ENCODE measurements at places on chromosomes 6 and 20.

DNA sequence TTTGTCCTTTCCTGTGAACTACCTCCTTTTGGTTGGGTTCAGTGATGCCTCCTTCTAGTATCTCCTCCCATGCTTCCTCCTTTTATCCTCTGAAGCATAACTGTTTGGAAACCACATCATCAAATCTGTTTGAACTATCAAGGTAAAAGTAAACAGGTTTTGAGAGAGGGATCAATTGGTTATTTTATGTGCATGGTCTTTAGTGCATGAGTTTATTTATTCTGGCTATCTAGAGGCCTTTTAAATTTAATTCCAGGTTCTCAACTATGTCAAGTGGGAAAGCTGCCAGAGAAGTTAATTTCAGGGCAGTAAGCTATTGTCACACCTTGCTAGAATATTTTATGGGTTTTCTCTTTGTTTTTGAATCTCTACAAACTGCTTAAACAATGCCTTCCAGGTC, 54.1 kb downstream of the WASF1 start:
- DNase-seq: no peak

GRCh38 chr6:90820436-90820835, 233.6 kb upstream of the MAP3K7 start:
- DNase-seq: no peak

DNA sequence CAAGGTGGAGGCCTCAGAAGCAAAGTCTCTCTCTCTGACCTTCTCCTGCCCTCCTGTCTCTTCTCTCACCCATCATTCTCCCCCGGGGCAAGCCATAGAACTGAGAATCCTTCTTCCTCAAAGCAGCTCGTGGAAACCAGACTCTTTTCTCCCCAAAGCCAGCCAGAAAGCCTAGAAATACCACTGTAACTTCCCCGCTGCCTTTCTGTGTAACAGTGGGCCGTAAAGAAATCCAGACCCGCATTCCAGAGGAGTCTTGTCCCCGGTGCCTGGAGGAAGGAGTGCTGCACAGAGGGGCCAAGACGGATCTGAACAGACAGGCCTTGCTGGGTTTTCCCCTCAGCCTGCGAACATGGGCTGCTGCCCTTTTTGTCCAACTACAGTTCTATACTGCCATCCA, 977 bp upstream of the SLC22A2 start:
- no peak for DNase-seq

GRCh38 chr6:45423824-45424450, 46.2 kb upstream of the SUPT3H start:
- no peak for DNase-seq

- no peak for DNase-seq
Measured at GRCh38 chr20:29740951-29741593, 1516.4 kb upstream of the DEFB115 start.

GRCh38 chr6:74343804-74344203, 647.8 kb downstream of the CD109 start:
- no peak for DNase-seq

- DNase-seq: no peak
Measured at GRCh38 chr20:61638802-61639585, 386.9 kb downstream of the CDH4 start.

DNA sequence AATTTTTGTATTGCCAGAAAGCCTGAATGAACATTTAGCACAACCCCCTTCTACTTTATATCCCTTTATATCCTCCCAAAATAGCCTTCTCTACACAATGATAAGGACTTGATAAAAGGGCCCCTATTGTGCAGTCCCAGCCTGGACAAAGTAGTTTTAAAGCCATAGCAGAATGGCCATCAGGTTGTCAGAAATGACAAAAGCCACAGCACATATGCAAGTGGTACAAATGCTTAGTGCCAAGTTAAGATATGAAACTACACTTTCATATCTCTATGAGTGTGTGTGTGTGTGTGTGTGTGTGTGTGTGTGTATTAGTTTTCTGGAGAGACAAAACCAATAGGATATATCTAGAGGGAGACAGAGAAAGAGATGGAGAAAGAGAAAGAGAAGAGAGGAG, 132.6 kb downstream of the SGK1 start:
- DNase-seq: no peak

DNA sequence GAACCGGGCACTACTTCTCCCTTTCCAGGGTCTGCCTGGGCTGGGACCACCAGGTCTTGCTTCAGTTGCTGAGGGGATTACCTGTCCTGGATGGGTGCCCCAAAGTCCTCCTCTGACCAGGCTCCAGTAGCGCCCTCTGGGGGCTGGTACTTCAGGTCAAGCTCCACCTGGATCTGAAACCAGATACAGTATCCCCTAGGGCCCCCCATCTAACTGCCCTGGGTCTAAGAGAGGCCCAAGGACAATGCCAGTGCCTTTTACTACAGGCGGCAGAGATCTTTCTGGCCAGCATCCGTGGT, 11.2 kb upstream of the SPAG4 start:
- no peak for DNase-seq

DNA sequence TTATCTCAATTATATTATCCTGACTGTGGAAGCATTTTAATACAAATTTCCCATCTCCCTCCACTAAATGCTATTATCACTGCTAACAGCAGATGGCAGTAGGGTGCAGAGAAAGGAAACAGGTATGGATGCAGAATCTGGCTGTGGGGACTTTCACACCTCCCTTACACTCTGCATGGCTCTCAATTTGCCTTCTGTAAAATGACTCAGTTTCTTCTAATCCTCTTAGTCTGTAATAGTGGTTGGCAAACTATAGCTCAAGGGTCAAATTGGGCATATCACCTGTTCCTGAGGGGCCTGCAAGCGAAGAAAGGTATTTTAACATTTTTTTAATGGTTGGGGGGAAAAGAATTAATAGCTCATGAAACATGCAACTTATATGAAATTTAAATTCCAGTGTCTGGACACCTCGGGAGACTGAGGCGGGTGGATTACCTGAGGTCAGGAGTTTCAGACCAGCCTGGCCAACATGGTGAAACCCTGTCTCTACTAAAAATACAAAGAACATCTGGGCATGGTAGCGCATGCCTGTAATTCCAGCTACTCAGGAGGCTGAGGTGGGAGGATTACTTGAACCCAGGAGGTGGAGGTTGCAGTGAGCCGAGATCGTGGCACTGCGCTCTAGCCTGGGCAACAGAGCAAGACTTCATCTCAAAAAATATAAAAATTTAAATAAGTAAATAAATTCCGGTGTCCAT, 83.5 kb downstream of the ZMYND8 start:
- DNase-seq: no peak

DNA sequence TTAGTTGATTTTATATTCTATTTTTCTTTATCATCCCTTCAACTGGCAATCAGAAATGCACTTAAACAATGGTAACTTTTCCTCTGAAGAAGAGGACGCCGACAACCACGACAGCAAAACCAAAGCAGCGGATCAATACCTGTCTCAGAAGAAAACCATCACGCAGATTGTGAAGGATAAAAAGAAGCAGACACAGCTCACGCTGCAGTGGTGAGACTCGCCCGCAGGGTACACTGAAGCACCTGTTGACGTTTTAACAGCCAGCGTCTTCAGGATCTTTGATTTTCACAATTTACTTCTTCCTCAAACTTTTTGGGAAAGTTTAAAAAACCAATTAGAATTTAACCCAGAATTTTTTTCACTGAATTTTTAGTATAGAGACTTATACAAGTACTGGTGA, 701 bp downstream of the RFX6 start:
- DNase-seq: no peak

- no peak for DNase-seq
Measured at GRCh38 chr6:1781152-1781816, 171.6 kb downstream of the FOXC1 start.

GRCh38 chr6:158009114-158009891, 27.6 kb downstream of the SYNJ2 start:
- peak; percentile 18 for DNase-seq

GRCh38 chr6:87066449-87067333, 28.2 kb downstream of the CGA start:
- no peak for DNase-seq

DNA sequence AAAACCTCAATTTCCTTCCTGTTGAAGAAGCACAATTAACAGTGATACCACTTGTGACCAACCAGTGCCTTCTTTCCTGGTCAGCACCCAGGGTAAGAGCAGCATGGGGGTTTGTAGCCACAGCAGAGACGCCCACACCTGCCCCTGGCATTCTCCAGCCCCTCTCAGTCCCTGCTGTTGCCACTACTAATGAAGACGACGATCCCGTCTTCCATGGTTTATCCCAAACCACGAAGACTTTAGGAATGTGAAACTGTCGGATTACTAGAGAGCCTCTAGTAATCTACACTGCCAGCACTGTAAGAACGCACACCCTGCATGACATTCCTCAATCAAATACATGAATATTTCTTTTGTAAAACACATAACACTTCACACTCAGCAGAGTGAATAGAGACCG, 60.0 kb downstream of the GINS1 start:
- no peak for DNase-seq

DNA sequence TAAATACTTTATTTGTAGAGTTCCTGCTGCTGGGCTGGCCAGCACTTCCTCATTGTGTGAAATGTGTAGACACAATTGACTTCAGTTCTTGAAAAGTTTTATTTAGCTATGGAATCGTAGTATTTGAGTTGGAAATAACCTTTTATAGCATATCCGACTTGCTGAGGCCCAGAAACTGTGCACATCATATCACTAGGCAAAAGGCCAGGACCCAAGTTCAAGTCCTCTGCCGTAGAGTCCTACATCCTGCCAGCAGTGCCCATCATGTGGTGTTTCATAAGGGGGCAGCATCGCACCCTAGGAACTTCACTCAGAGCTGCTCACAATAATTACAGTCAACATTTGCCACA, 207.7 kb upstream of the SNX9 start:
- no peak for DNase-seq
